ENCODE measurements at places on chromosomes 1 and 21.

DNA sequence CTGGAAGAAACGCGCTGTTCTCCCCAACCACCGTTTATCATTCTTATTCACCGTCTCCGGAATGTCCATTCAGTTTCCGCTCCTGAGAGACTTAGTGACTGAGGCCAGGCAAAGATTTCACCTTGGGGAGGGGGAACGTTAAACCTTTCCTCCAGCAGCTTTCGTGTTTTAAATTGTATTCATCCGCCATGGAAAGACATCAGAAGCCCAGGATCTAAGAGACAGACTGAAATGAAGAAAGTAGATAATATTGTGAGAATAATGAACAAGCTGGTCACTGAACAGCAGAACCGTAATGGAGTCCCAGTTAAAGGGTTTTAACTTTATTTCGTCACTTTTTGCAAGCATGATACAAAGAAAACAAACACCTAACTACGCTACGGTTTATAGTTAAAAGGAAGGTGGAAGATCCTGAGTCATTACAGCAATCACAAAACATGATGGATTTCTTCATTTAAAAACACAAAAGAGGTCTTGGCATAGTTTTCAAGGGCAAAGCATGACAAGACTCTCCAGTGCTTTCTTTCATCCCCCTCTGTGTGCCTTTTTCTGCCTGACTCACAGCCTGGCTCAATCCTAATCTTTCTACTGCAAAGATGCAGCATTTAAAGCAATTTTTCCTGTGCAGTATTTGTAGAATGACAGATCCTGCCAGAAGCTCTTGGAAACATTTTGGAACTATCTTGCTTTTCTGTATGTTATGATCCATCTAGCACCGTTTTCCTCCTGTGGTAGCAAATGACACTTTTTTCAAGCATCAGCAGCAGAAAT is 722 bp upstream of the SLC19A2 start:
- DNase-seq = peak; percentile 27

DNA sequence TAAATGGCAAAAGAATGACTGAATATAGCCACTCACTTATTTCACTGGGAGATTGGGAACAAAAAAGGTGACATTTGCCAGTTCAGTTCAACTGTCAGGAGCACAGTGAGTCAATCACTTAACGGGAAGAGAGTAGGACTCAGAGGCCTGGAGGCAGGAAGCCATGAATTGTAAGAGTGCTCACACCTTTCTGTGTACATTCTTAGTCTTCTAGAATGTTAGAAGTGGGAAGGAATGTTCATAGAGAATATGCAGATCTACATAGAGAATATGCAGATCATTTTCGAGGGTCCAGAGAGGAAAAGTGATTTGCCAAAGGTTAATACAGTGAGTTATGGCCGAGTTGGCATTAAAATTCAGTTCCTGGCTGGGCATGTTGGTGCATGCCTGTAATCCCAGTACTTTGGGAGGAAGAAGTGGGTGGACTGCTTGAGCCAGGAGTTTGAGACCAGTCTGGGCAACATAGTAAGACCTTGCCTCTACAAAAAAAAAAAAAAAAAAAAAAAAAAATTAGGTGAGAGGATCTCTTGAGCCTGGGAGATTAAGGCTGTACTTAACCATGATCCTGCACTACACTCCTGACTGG is 8.3 kb downstream of the IL20 start:
- DNase-seq = no peak

DNA sequence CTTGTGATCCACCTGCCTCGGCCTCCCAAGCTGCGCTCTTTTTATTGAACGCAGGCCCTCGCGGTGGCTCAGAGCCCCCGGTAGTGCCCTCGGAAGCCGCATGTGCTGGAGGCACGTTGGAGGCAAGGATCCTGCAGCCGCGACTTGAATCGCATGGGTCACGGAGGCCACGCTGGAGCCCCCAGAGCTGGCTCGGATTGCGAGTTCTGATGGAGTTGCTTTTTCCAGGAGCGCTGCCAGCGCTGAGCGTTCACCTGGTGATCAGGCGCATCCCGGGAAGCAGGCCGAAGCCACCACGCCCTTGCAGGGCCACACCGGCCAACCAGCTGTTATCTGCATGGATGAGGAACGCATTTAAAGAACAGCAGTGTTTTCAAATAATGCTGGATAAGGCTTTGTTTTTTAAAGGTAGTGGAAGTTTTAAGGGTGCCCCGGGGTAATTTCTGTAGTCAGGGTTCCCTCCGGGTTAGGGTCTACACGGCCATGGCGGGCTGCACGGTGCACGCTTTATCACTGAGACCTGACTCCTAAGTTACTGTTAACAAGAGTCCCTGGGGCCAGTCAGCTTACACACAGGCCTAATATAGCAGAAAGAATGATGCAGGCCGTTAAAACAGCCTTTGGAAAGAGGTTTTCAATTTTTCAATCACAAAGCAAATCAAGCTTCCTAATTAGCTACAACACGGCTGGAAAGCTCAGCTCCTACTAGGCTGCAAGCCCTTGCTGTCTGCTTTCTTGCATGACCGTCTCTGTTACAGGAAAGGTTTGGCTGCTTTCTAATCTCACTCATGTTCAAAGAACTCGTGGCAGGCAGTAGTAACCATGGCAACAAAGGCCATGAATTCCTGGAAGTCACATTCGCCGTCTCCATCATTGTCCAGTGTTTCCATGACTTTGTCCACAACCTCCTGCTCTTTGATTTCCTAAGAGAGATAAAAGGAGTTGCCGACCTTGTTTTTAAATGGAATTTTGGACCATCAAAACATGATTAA is 6.0 kb downstream of the S100B start:
- peak; percentile 86 for DNase-seq

GRCh38 chr1:59878370-59878769 is 48.2 kb downstream of the CYP2J2 start:
- no peak for DNase-seq
